Kidney (tissue), 22 donors: ENCODE measurements at places on chromosomes 6 and 20. TPM values are rescaled to one million over a fixed set of nuclear protein-coding genes. Genes with fewer than 3 reads are reported as not detected.
A peak's percentile ranks its signal among the peaks of the same experiment; 100 is the strongest.

GJE1 gene
- not detected for total RNA-seq

TCF21 gene
- 6.3 TPM for total RNA-seq

BHLHE23 gene
- not detected for total RNA-seq

PTPRK gene
- total RNA-seq = 72.8 TPM

PKIB gene
- total RNA-seq = 5.3 TPM

DNA sequence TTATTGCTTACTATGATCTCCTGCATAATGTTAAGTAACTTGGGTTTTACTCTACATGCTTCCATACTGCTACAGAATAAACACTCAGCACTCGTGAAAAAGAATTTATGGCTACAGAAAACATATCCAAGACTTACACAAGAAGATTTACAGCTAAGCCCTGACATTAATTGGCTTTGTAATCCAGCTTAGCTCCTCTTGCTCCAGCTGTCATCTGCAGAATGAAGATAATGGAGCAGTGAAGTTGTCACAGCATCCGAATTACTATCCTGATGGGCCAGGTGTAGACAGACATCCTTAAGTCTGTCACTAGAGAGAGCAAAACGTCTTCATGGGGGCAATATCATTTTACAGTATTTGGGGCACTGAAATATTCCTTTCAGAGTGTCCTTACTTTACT lies 155.3 kb downstream of the PRKN start:
- no peak overlapping the region for H3K27ac ChIP-seq
- DNase-seq = no peak
- no peaks in the 10 kb centered on the region for H3K4me1 ChIP-seq
- H3K4me3 ChIP-seq = no peak overlapping the region

DNA sequence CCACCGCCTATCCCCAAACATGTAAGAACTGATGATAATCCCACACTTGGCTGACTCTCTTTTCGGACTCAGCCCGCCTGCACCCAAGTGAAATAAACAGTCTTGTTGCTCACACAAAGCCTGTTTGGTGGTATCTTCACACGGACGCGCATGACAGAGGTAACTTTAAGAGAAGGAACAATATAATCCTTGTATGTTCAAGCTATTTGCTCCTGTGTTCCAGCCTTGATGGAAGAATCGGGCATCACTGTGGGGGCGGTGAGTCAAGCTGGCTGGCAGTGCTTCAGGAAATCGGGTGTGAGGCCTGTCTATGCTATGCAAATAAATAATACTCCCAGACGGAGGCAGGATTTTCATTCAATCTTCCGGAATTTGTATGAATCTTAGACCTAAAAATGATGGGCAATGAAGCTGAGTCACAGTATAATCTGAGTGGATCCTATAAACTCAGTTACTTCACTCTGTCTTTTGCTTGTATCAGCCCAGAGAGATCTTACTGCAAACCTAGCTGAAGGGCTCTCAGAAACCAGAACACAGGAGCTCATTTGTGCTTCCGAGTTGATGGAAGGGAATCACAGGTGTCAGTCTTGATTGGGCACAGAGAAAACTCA lies 45.2 kb upstream of the NT5E start:
- no peak for DNase-seq
- H3K27ac ChIP-seq = peak overlapping the region; percentile 49
- H3K27me3 ChIP-seq = no peaks in the 10 kb centered on the region

DNA sequence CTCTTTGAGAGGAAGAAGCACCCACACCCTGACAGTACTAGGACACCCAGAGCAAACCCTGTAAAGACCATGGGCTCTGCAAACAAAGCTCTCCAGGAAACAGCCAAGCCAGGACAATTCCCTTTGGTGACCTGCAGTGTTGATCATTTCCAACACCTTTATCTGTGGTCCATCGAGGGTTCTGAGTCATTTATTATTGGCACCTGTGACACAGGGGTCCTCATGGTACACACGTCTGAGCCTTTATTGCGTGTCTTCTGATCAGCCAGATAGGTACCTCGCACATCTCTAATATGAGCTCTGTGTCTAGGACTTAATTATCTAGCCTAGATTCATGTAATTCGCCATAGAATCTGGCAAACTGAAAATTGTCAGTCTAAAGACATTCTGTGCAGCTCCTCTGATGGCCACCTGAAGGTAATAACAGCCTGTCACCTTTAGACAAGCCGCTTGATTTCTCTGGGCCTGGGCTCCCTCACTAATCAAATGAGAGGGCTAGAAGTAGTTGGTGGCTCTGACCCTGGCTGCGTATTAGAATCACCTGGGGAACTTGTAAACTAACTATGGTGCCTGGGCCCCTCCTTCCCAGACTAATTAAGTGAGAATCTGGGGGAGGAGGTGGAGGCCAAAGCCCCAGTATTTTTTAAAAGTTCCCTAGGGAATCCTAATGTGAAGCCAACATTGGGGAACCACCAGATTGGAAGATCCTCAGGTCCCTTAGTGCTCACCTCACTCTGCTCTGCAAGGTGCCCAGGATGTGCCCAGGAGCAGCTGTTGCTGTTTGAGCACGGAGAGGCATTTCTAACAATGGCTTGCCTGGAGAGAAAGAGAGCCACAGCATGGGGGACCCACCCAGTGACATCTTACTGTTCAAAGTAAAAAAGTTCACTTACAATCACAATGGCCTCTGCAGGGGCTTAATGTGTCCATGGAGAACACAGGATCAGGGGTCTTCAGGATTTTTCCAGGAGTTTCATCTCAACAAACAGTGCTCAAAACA lies 122.0 kb upstream of the ARID1B start:
- no peaks in the 10 kb centered on the region for H3K4me1 ChIP-seq
- H3K36me3 ChIP-seq = no peaks in the 10 kb centered on the region
- no peak for DNase-seq
- no peak overlapping the region for H3K27ac ChIP-seq

DNA sequence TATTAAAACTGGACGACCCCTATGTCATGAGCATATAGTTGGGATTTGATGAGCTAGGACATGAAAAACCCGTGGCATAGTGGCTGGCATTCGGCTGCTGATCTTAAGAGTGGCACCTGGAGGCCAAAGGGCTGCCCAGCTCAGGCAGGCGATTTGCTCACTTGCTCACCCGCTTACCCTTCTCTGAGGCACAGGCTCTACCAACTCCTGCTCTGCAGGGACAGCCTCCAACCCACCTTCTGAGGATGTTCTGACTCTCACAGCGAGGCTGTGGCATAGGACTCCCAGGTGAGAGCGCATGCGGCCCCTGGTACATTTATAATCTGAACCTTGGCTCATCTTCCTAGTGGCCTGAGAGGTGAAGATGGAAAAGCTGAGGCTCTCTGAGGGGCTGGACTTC lies 995 bp downstream of the RSPO4 start:
- H3K27ac ChIP-seq = no peak overlapping the region
- H3K27me3 ChIP-seq = peaks cover 3% of the 10 kb centered on the region
- DNase-seq = no peak
- H3K4me1 ChIP-seq = no peaks in the 10 kb centered on the region
- no peak overlapping the region for H3K4me3 ChIP-seq

- H3K36me3 ChIP-seq = no peaks in the 10 kb centered on the region
- DNase-seq = no peak
- no peaks in the 10 kb centered on the region for H3K27me3 ChIP-seq
- H3K4me3 ChIP-seq = no peak overlapping the region
- H3K27ac ChIP-seq = no peak overlapping the region
These were observed 12.7 kb downstream of the GCLC start for GRCh38 chr6:53532061-53532797.

GRCh38 chr20:48686238-48687116 lies 141.3 kb downstream of the PREX1 start:
- H3K4me3 ChIP-seq = no peak overlapping the region
- H3K4me1 ChIP-seq = peaks cover 48% of the 10 kb centered on the region
- DNase-seq = no peak
- H3K36me3 ChIP-seq = no peaks in the 10 kb centered on the region

DNA sequence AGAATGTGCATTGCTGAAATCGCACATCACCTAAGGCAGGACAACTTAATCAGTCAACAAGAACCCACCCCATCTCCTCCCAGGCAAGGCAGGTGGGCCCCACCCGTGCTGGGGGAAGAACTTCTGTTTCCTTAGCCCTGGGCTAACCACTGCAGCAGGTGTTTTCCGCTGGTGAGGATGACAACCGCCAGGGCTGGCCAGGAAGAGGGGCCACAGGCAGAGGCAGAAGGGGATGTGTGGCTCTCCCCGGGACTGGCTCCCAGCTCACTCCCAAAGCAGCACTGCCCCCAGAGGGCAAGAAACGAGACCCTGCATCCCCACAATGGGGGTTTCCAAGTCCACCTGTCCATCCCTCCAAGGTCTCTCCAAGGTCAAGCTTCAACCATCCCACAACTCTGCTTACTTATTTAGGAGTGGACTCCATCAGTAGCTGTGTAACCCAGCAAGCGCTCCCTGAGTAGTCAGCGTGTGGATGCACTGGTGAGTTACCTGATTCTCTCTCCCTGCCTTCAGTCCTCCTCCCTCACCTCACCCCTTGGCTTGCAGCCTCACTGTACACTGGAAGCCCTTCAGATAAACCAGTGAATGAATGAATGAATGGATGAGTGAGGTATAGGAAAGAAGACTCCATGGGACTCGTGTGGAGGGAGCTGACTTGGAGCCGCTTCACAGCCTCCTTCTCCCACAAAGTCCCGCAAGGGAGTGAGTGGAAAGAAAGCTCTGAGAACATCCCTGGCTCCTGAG lies 168.2 kb upstream of the CST7 start:
- DNase-seq = no peak
- H3K4me3 ChIP-seq = no peak overlapping the region
- H3K27me3 ChIP-seq = no peaks in the 10 kb centered on the region
- no peaks in the 10 kb centered on the region for H3K36me3 ChIP-seq

GRCh38 chr6:71979911-71980310 lies 93.6 kb downstream of the RIMS1 start:
- H3K27me3 ChIP-seq = no peaks in the 10 kb centered on the region
- no peaks in the 10 kb centered on the region for H3K36me3 ChIP-seq
- H3K4me3 ChIP-seq = no peak overlapping the region
- no peaks in the 10 kb centered on the region for H3K4me1 ChIP-seq
- H3K27ac ChIP-seq = no peak overlapping the region

- peak overlapping the region; percentile 83 for H3K27ac ChIP-seq
- peak overlapping the region; percentile 77 for H3K4me3 ChIP-seq
- H3K36me3 ChIP-seq = peaks cover 5% of the 10 kb centered on the region
- no peak for DNase-seq
These were observed 1.8 kb downstream of the SIM1 start for GRCh38 chr6:100462706-100463629.

DNA sequence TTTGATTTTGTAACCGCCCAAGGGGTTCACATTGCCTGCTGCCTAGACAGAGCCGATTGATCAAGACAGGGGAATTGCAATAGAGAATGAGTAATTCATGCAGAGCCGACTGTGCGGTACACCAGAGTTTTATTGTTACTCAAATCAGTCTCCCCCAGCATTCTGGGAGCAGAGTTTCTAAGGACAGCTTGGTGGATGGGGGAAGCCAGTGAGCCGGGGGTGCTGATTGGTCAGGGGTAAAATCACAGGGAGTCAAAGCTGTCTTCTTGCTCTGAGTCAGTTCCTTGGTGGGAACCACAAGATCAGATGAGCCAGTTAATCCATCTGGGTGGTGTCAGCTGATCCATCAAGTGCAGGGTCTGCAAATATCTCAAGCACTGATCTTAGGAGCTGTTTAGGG lies 60.0 kb upstream of the EZR start:
- no peaks in the 10 kb centered on the region for H3K36me3 ChIP-seq
- no peak overlapping the region for H3K4me3 ChIP-seq
- no peaks in the 10 kb centered on the region for H3K27me3 ChIP-seq
- H3K4me1 ChIP-seq = no peaks in the 10 kb centered on the region

DNA sequence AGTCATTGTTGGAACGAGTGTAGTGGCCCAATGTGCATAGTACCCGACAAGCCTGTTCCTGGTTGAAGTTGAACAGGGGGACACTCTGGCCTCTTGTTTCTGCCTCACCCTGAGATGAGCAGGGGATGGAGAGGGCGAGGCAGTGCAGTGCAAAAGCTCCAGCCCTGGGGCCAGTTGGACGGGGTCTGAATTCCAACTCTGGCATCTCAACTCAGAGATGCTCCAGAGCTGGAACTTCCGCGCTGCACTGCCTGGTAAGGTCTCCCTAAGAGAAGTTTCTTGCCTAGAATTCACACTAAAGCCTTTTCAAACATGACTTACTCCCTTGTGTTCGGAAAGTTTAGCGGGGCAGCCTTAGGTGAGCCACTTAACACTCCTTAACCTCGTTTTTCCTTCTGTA lies 72.3 kb upstream of the SLC22A1 start:
- H3K27me3 ChIP-seq = no peaks in the 10 kb centered on the region
- no peak for DNase-seq
- peaks cover 81% of the 10 kb centered on the region for H3K36me3 ChIP-seq
- H3K4me1 ChIP-seq = no peaks in the 10 kb centered on the region
- no peak overlapping the region for H3K4me3 ChIP-seq

DNA sequence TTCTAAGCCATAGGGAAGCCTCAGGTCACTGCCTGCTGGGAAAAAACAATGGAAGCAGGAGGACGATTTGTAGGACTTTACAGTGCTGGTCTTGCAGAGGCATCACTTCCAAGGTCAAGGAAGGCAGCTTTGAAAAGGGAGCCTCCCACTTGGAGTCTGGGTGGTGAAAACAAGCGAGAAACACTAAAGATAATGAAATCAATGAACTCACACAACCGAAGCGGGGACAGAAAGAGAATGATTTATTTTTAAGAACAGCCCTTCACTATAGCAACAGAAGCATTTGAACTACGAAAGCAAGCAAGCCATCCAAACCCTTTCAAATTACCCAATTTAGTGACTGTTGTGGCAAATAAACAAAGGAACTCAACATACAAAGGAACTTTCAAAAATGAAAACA lies 227.5 kb downstream of the THBS2 start:
- peak; percentile 46 for DNase-seq
- H3K36me3 ChIP-seq = no peaks in the 10 kb centered on the region
- no peak overlapping the region for H3K4me3 ChIP-seq
- no peaks in the 10 kb centered on the region for H3K4me1 ChIP-seq

DNA sequence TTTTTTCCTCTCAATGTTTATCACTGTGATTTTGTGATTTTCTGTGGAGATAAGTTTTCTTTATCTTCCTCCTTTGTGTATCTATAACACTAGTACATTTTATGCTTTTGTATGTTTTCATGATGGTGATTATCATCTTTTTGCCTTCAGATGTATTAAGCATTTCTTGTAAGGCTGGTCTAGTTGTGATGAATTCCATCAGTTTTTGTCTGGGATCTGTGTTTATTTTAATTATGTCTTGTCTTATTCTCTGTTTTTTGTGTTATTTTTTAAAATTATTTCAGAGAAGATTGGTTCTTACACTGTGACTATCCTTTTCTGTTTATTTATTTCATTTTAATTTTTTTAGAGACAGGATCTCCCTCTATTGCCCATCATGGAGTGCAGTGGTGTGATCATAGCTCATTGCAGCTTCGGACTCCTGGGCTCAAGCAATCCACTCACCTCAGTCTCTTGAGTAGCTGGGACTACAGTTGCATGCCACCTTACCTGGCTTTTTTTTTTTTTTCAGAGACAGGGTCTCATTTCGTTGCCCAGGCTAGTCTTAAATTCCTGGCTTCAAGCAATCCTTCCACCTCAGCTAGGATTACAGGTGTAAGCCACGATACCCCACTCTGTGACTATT lies 187.4 kb downstream of the SLC16A10 start:
- peaks cover 9% of the 10 kb centered on the region for H3K36me3 ChIP-seq
- no peaks in the 10 kb centered on the region for H3K4me1 ChIP-seq
- H3K4me3 ChIP-seq = no peak overlapping the region
- H3K27ac ChIP-seq = no peak overlapping the region
